ENCODE measurements at places on chromosomes 1 and 21. TPM values are rescaled to one million over a fixed set of nuclear protein-coding genes. Genes with fewer than 3 reads are reported as not detected.

The BACE2 gene
- total RNA-seq: 233 TPM

The ERG gene
- total RNA-seq: 56.7 TPM

The PLPPR4 gene
- 0.54 TPM for total RNA-seq

The ARHGEF19 gene
- 2.4 TPM for total RNA-seq

The WDR64 gene
- under 0.01 TPM for total RNA-seq

The OR2T2 gene
- not detected for total RNA-seq

The RBBP4 gene
- 180 TPM for total RNA-seq

The FCAMR gene
- not detected for total RNA-seq

The KCNC4 gene
- 0.98 TPM for total RNA-seq

The HTR1D gene
- under 0.01 TPM for total RNA-seq

The NIBAN1 gene
- total RNA-seq: 1.1 TPM

The C1orf94 gene
- total RNA-seq: not detected

The TNFRSF1B gene
- total RNA-seq: 23.7 TPM

The PCAT6 gene
- total RNA-seq: not detected

The LCE2C gene
- not detected for total RNA-seq

The EMC1 gene
- total RNA-seq: 31.5 TPM

The SLC9C2 gene
- not detected for total RNA-seq

The BEND5 gene
- 2.9 TPM for total RNA-seq

The CFAP107 gene
- not detected for total RNA-seq

The DOP1B gene
- total RNA-seq: 2.3 TPM

The MCOLN3 gene
- under 0.01 TPM for total RNA-seq

The ZNF697 gene
- 19.0 TPM for total RNA-seq

The VHLL gene
- total RNA-seq: 0.11 TPM

The OPTC gene
- not detected for total RNA-seq

The HMCN1 gene
- total RNA-seq: 16.8 TPM

The RPTN gene
- not detected for total RNA-seq

The ADIPOR1 gene
- 88.4 TPM for total RNA-seq

The F13B gene
- total RNA-seq: not detected

The S100B gene
- not detected for total RNA-seq

The RNU1-2 gene
- 8,230 TPM for total RNA-seq

The HCN3 gene
- 0.76 TPM for total RNA-seq

The OR2T8 gene
- total RNA-seq: not detected

The ETV3L gene
- not detected for total RNA-seq

The RHD gene
- total RNA-seq: 0.33 TPM

The FAM43B gene
- not detected for total RNA-seq

The KRTAP21-2 gene
- total RNA-seq: not detected

Data from dermis lymphatic vessel endothelial cell (primary cell).